ENCODE measurements at places on chromosomes 16 and 17.

DNA sequence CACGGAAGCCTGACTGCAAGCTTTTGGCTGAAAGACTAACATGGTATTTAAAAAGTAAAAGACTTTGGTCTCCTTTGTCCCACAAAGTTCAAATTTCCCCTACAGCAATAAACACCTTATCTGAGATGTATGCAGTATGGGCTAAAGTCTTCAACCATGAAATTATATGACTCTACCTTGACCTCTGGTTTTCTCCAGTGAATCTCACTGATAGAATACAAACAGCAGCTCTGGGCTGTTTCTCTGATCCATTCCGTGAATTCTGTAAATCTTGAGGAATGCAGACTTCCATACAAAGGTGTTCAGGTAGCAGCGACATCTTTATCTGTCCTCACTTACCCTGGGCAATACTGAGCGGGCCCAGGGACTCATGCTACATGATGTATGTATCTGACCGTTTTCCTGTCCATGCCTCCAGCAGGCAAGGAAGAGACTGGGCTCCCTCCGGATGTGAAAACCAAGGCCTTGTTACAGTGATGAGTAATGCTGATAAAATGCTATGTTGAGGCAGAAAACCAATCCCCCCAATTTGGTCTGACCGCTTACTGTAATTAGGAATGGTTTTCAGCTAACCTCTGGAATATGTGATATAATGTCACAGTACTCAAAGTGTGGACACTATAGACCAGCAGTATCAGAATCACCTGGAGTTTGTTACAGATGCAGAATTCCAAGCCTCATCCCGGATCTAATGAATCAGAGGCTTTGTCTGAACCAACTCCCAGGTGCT is 589.8 kb downstream of the HS3ST4 start:
- DNase-seq = no peak

GRCh38 chr17:57935833-57936807 is 19.1 kb downstream of the CUEDC1 start:
- DNase-seq = no peak

DNA sequence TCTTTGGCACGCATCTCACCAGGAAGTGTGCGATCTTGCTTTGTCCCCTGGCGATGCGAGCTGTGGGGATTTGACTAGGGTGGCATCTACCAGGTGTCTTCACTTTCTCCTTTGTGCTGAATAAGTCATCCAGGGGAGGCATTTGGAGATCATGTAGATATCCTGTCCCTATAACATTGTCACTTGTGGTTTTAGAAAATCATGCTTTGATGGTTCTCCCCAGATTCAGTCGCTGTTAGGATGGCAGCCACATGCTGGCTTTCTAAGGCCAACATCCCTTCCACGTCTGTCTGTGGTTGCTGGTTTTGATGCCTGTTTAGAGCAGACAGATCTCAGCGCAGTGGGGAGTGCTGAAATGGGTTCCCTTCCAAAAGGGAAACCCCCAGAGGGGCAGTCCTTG is 2.5 kb downstream of the ADAD2 start:
- DNase-seq = no peak

DNA sequence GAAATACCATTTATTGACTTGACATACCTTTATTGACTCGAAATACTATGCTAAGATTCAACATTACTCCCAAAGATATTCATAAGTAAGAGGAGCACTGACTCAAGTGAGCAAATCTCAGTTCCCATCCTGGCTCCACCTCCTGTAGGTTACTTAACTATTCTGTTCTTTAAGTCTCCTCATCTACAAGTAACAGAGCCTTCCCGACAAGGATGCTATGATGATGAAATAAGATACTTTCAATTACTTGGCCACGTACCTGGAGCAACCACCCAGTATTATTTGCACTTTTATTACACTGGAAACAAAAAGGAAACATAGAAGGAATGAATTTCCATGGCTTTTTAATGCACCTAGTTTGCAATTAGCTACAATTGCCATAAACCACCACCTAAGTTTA is 16.3 kb downstream of the KANSL1 start:
- DNase-seq = no peak

DNA sequence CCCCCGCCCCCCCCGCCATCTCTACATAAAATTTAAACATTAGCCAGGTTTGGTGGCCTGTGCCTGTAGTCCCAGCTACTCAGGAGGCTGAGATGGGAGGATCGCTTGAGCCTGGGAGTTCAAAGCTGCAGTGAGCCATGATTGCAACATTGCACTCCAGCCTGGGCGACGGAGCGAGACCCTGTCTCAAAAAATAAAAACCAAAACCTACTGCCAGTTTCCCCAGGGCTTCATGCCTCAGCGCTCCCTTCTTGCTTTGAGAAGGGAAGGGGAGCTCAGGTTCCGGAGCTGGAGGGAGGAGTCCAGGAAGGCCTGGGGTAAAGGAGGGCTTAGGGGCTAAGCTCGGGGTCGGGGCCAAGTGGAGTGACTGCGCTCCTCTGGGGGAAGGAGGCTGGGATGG is 20.5 kb downstream of the PLCD3 start:
- no peak for DNase-seq

DNA sequence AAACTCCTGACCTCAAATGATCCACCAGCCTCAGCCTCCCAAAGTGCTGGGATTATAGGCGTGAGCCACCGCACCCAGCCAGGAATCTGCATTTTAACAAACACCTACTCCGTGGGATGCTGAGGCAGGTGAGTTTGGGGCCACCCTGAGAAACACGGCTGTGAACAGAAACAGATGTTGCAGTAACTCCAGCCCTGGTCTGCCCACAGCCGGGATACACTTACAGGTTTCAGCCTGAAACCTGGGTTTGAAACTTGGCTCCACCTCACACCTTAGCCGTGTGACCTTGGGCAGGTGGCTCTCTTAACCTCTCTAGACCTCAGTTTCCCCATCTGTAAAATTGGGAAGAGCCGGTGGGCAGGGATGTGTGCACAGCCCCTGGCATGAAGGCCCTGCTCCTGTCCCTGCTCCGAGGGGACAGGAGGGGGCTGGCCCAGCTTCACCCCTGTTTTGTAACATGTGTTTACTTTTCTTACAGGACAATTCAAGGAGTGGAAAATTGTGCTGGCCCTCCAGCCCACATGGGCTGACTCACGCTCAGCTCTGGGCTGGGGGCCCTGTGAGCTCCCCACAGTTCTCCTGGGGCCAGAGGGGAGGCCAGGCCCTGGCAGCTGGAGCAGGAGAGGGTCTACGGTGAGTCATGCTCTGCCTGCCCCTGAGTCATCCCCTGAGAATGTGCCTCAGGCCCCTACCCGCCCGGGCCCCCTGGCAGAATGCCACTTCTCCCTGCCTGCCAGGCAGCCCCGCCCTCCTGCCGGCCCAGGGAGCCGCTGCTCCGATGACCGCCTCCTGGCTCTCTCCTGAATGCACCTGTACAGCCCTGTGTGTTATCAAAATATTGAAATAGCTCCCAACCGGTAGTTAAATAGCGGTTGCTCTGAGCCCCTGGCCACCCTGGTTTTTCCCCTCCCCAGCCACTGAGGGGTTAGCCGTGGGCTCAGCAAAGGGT is 7.7 kb upstream of the PPL start:
- peak; percentile 81 for DNase-seq

DNA sequence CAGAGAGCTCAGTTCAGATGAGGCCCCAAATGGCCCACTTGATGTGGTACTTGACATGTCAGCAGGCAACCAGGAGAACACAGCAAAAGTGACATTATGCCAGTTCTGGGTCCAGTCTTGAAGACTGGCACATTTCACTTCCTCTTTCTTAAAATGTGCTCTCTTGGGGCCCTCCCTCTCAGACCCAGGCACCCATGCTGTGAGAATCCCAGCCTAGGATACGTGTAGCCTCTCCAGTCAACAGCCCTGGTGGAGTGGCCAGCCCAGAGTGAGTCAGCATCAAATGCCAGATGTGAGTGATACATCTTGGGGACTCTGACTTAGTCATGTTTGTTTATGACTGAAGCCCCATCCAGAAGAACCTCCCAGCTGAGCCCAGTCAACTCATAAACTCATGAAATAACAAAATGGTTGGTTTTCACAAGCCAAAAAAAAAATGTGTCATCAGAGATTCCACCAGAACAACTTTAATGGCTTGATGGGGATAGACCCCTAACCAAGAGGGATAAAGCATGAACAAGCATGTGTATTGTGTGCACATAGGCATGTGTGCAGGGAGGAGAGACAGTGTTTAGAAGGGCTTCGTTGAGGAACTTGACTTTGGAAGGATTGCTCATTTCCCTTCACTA is 82.5 kb upstream of the TNRC6C start:
- DNase-seq = peak; percentile 24

GRCh38 chr16:57925310-57925709 is 45.6 kb downstream of the CNGB1 start:
- no peak for DNase-seq

DNA sequence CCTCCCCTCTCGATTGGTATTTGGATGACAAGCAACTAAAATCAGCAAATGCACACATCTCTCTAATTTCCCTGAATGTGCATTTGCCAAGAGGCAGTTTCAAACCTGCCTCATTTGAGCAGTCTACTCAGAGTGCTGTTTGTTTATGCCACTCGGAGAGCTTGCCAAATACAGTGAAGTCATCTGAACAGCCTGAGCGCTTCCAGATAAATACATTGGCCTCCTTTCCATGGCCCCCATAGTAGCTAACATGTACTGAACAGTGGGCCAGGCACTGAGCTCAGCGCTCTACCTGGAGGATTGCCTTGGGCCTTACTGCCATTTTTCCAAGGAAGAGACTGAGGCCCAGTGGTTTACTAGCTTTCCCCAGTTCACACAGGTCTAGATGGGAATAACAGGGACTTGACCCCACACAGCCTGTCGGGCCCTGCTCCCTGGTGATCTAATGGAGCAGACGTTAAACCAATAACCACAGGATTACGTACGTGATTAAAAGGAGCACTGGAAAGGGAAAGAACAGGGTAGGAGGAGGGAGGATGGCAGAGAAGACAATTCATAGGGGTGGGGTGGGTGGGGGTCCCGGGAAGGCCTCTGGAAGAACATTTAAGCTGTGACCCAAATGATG is 18.7 kb upstream of the ANKRD40CL start:
- DNase-seq = no peak

- DNase-seq = no peak
Observed at GRCh38 chr17:8126491-8127066, 2.7 kb upstream of the HES7 start.

DNA sequence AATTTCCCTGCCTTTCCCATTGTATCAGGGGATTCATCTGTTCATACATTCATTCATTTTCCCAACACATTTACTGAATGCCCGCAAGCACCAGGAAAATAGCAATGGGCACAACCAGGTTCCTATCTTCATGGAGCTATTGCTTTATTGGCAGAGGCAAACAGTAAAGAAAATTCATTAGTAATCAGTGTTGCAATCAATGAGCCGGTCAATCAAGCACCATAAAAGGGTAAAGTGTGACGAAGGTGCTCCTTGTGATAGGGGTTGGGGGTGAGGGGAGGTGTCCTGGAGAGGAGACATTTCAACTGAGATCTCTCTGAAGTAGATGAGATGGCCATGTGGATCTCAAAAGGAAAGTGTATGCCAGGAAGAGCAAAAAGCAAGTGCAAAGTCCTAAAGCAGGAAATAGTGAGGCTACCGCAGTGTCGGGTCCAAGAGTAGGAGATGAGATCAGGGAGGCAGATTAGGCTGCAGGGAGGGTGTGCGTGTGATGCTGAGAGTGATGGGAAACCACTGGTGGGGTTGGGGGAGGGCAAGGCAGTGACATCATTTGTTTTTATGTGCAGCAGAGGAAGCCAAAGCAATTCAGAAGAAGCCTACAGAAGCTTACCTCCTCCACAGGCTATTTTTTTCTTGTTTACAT is 28.4 kb downstream of the CDH13 start:
- peak; percentile 98 for DNase-seq

GRCh38 chr17:66302761-66303626 is 581 bp downstream of the PRKCA start:
- peak; percentile 12 for DNase-seq

DNA sequence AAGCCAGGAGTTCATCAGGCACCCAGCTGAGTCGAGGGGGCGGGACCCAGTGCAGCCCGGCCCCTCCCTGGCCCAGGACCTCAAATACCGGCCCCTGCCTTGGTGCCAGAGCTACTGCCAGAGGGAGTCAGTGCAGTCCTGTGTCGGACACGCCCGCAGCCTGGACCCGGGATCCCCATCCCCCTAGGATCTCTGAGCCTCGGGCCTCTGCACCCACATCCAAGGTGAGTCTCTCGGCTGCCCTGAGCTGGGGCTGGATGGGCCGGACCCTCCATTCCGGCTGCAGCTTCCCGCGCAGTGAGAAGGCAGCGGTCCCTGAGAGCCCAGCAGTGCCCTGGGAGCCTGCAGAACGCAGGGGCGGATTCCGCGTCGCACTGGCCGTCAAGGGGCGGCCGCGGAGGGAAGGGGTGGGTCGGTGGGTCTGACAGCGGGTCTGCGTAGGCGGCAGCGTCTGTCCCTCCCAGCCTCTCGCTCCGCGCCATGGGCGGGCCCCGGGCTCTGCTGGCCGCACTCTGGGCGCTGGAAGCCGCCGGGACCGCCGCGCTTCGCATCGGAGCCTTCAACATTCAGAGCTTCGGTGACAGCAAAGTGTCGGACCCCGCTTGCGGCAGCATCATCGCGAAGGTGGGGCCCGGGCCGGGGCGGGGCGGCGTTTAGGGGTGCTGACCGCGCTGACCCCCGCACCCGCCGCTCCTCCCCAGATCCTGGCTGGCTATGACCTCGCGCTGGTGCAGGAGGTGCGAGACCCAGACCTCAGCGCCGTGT is at the start of gene DNASE1L2:
Gene DNASE1L2, plus strand, starts transcription at position 108 of the 765 bp plus-strand sequence. Its CDS starts 373 bp downstream, at position 481.
- no peak for DNase-seq

GRCh38 chr16:15434079-15434424 is 336 bp upstream of the BMERB1 start:
- no peak for DNase-seq

GRCh38 chr16:29915590-29916247 is 10.3 kb downstream of the KCTD13 start:
- DNase-seq = peak; percentile 51

DNA sequence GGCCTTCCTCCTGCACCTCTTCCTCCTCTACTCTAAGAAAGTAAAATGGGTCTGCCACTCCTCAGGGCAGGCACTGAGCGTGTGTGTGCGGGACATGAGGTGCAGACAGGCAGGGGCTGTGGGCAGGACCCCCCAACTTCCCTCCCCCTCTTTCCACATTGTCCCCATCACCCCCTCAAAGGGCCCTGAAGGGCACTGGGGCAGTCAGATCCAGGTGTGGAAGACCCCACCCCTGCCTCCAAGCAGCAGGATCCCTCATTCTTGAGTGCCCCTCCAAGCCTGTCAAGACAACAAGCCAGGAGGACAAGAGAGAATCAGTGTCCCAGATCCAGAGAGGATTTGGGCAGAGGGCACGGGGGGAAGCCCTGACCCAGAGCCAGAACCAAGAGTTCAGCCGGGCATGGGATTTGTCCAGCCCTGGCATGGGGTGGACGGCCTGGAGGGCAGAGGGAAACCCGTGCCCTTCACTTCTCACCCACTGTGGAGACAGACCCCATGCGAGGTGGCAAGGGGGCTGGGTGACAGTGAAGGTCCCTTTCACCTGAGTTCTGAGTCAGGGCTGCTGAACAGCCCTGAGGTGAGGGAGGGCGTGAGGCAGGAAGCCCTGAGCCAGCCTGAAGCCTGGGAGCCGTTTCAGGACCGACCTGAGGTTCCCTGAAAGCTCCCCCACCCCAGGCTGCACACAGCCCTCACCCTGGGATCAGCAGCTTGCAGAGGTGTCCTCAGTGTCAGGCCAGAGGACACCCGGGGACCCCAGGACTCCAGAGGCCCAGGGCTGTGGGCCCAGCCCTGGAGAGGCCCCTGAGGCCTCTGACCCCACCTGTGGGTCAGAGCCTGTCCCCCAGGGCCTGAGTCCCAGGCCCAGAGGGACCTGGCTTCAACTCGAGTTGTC is 45.8 kb downstream of the USP22 start:
- no peak for DNase-seq

- no peak for DNase-seq
Observed at GRCh38 chr16:27822529-27822928, 241.0 kb downstream of the GSG1L start.

- peak; percentile 69 for DNase-seq
Observed at GRCh38 chr17:58337600-58338453, 9.2 kb upstream of the TSPOAP1 start.

GRCh38 chr16:63921737-63922295 is 1200.0 kb downstream of the CDH11 start:
- DNase-seq = no peak

Measured in brain microvascular endothelial cell (primary cell).